HepG2 (cell line): ENCODE measurements at places on chromosomes 1 and 21.

DNA sequence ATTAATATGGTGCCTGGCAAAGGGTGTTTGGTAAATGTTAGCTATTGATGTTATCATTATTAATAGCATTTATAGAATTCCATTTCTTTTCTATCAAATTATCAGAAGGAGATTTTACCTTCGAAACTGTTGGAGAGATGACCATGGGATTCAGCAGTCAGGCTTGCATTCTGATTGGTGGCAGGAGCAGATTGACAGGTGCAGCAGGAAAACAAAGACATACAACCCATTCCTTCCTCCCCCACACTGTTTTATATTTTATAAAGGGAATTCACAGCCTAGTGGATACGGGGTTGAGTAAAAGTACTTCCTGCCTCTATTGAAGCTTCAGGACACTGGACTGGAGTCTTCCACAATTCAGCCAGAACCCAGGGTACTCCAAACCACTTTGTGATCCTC, 55.1 kb upstream of the SYT14 start:
- H3K36me3 ChIP-seq: no peaks in the 10 kb centered on the region
- no peaks in the 10 kb centered on the region for H3K27me3 ChIP-seq
- H3K4me1 ChIP-seq: no peaks in the 10 kb centered on the region
- no peak overlapping the region for H3K27ac ChIP-seq

DNA sequence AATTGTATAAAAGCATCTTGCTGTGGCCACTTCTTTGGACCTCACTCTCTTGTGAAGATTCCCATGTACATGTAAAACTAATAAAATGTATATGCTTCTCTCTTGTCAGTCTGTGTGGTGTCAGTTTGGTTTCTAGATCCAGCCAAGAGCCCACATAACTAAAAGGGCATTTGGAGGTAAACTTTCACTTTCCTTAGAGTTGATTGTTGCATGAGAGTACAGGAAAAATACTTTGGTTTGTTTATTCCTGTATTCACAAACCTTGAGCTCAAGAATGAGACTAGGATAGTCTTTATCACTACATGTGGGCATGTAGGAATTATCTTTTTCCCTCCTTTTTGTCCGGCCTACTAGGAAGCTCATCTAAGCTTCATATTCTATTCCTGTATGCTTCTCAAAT, 50.9 kb downstream of the KCTD3 start:
- H3K4me1 ChIP-seq: no peaks in the 10 kb centered on the region
- H3K36me3 ChIP-seq: peaks cover 53% of the 10 kb centered on the region
- no peak overlapping the region for H3K27ac ChIP-seq

GRCh38 chr1:153506386-153506785, 29.4 kb downstream of the S100A6 start:
- DNase-seq: no peak
- H3K27me3 ChIP-seq: peaks cover 6% of the 10 kb centered on the region; the same call in 1 of the 3 replicates
- H3K27ac ChIP-seq: no peak overlapping the region
- H3K4me1 ChIP-seq: peaks cover 30% of the 10 kb centered on the region
- no peak overlapping the region for H3K4me3 ChIP-seq

GRCh38 chr1:78426408-78426807, 64.4 kb upstream of the PTGFR start:
- H3K36me3 ChIP-seq: no peaks in the 10 kb centered on the region
- H3K27me3 ChIP-seq: no peaks in the 10 kb centered on the region
- no peaks in the 10 kb centered on the region for H3K4me1 ChIP-seq

DNA sequence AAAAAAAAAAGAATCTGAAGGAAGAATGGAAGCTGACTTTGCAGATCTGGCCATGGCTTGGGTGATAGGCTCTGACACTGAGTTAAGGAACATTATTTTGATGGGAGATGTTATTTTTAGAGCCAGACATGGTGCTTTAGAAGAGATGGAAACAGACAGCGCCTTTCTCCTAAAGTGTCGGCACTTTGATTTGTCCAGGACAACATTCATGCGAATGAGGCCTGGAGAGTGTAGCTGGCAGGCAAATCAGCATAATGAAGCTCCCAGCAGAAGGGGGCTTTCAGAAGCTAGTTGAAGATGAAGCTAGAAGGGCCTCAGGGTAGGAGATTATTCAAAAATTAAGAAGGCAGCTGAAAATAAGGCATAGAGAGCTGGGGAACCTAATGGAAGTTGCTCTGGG, 397.7 kb downstream of the RWDD3 start:
- H3K36me3 ChIP-seq: no peaks in the 10 kb centered on the region
- no peak for DNase-seq
- H3K4me1 ChIP-seq: no peaks in the 10 kb centered on the region
- H3K27me3 ChIP-seq: no peaks in the 10 kb centered on the region
- no peak overlapping the region for H3K27ac ChIP-seq
